Esophagus muscularis mucosa (tissue), 4 donors: ENCODE measurements at places on chromosomes 1 and 21.

- H3K4me3 ChIP-seq: no peak overlapping the region
- H3K27me3 ChIP-seq: no peaks in the 10 kb centered on the region
- no peaks in the 10 kb centered on the region for H3K4me1 ChIP-seq
- no peak for DNase-seq
- H3K27ac ChIP-seq: no peak overlapping the region
These were observed 19.8 kb downstream of the ASPM start for GRCh38 chr1:197126691-197127090.

DNA sequence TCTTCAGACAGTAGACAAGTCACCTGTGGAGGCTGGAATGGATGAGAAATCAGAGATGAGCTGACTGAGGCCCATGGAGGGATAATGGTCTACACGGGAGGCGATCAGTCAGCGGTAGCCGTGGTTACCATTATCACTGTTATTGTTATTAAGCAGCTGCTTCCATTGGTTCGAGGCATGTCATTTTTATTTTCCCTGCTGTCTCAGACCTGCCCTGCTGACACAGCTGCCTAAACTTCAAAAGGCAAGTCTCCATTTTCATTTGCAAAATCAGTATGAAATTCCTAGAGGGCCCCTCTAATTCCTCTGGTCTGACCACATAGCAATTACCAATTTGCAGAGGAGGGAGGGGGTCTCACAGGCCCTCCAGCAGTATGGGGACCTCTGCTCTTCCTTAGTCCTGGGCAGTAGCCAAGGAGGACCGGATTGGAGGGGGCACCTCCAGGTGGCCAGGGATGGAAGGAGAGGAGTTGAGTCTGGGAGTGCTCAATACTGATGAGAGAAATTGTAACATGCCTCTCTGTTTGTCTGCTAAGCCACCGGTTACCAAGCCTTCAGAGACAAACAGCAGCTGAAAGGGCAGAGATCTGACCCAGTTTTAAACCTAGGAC is 184.2 kb downstream of the TRABD2B start:
- no peaks in the 10 kb centered on the region for H3K27me3 ChIP-seq
- H3K4me3 ChIP-seq: no peak overlapping the region
- H3K4me1 ChIP-seq: peaks cover 36% of the 10 kb centered on the region
- H3K27ac ChIP-seq: no peak overlapping the region
- DNase-seq: no peak
- no peaks in the 10 kb centered on the region for H3K36me3 ChIP-seq

DNA sequence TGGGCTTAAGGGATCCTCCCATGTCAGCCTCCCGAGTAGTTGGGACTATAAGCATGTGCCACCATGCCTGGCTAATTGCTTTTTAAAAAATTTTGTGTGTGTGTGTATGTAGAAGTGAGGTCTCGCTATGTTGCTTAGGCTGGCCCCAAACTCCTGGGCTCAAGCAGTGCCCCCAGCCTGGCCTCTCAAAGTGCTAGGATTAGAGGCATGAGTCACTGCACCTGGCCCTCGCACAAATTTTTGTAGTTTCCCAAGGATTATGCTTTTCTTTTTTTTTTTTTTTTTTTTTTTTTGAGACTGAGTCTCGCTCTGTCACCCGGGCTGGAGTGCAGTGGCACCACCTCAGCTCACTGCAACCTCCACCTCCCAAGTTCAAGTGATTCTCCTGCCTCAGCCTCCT is 144.4 kb upstream of the HNRNPU start:
- no peak for DNase-seq
- no peaks in the 10 kb centered on the region for H3K4me1 ChIP-seq
- no peaks in the 10 kb centered on the region for H3K36me3 ChIP-seq
- H3K4me3 ChIP-seq: no peak overlapping the region

DNA sequence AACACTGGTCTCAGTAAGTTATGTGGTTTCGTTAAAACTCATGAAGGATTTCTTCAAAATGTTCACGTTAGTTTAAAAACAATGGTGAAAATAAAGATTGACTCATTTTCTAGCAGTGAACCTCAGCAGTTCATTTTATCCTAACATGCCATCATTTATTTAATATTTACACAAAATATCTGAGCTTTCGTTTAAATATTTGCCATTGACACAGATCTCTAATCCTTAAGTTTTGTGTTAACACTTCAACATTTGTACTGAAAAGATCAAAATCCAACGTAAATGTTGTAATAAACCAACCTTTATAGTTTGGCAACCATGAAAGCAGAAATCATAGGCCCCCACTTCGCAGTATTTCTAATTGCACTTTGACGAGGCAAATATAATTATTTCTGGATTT is 1129.5 kb downstream of the PLA2G4A start:
- no peaks in the 10 kb centered on the region for H3K36me3 ChIP-seq
- no peak overlapping the region for H3K27ac ChIP-seq
- no peak overlapping the region for H3K4me3 ChIP-seq
- H3K27me3 ChIP-seq: no peaks in the 10 kb centered on the region
- no peaks in the 10 kb centered on the region for H3K4me1 ChIP-seq

- H3K4me3 ChIP-seq: no peak overlapping the region
- no peak overlapping the region for H3K27ac ChIP-seq
- peaks cover 7% of the 10 kb centered on the region for H3K4me1 ChIP-seq
- no peaks in the 10 kb centered on the region for H3K27me3 ChIP-seq
- no peak for DNase-seq
These were observed 96.0 kb upstream of the DUSP10 start for GRCh38 chr1:221837896-221838295.

DNA sequence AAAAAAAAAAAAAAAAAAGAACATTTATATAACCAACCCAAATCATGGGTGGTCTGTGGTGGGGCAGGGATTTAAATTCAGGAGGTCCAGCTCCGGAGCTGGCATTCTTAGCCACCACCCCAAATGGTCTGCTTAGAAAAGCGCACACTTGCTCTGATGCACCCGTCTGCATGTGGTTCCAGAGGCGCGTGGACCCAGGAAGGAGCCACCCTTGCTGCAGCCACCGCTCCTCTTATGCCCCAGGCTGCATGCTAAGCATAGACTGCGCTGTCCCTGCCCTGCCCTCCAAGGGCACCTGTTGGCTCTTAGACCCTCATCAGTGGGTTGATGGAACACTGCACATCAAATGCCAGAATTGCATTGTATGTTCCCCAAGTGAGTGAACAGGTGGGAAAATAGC is 41.4 kb downstream of the ATP5PO start:
- no peaks in the 10 kb centered on the region for H3K36me3 ChIP-seq
- H3K27ac ChIP-seq: no peak overlapping the region
- H3K4me1 ChIP-seq: no peaks in the 10 kb centered on the region
- no peaks in the 10 kb centered on the region for H3K27me3 ChIP-seq
- H3K4me3 ChIP-seq: no peak overlapping the region
